HT1080 (cell line): ENCODE measurements at places on chromosomes 1 and 21. TPM values are rescaled to one million over a fixed set of nuclear protein-coding genes. Genes with fewer than 3 reads are reported as not detected.

GRCh38 chr1:110112656-110113055 lies 413 bp downstream of the UBL4B start:
- DNase-seq = no peak

- no peak for DNase-seq
Measured at GRCh38 chr1:183301239-183301638, 115.2 kb downstream of the LAMC2 start.

- no peak for DNase-seq
Measured at GRCh38 chr1:110047463-110047862, 13.0 kb downstream of the STRIP1 start.

DNA sequence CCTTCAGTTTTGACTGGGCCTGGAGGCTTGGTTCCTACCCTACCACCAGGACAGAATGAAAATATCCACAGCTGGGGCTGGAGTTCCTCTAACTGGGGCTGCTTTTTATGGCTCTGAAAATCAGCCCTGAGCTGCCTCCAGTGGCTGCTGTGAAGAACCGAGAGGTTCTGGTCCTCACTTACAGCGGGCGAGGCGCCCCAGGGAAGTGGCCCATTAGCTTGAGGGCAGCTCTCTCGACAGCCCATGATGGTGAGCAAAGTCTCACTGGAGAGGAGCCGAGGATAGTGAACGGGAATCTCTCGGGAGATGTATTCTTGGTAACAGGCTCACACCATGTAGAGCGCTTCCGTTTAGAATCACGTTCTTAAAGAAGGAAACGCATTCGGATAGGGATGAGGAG lies 459.7 kb downstream of the KIF26B start:
- DNase-seq = no peak

DNA sequence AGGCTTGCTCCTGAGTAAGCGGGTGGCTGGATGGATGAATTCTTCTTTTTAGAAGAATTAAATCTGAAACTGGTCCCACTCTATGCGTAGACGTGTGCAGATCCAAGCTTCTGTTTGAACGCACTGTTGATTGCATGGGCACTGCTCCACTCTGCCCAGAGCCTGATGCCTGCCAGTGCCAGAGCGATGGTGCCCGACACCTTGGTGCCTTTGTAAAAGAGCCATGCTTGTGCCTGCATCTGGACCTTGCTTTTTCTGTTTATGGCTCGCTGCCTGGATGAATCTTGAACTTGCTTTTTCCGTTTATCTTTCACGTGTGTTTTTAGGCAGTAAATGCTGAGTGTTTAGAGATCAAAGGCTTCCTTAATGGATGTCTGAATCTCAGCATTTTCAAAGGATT lies 15.0 kb upstream of the PWP2 start:
- no peak for DNase-seq

DNA sequence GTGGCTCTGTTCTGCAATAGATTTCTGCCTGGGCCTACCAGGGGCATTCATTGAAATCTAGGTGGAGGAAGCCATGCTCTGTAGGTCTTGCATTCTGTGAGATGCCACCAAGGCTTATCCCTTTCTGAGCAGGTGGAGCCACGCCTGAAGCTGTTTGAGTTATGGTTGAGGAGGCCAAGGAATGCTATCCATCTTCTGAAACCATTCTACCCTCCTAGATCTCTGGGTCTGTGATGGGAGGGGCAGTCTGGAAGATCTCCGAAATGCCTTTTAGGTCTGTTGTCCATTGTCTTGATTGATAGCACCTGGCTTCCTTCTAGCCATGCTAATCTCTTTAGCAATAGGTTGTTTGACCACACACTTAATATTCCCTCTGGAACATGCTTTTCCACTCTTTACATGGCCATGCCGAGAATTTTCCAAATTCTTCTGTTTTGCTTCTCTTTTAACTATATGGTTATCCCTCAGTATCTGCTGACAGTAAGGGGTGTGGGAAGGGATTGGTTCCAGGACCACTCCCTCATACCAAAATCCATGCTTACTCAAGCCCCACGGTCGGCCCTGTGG lies 45.2 kb downstream of the AK4 start:
- no peak for DNase-seq

GRCh38 chr1:233319272-233319671 lies 8.3 kb upstream of the MAP3K21 start:
- DNase-seq = no peak

DNA sequence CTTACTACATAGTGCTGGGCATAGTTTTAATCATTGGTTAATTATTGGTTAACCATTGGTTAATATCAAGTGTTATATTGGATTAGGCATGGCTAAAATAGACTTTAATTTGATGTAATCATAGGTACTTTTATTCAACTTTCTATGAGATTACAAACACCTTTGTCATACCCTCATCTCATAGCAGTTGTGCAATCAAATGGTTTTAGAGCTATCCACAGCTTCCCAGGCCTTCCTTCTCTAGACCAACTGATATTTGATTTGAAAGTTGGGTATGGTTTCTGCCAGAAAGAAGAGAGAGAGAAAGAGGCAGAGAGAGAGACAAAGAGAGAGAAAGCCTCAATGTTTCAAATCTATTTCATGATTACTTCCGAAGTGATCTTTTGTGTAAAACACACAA lies 9.6 kb upstream of the RGS1 start:
- no peak for DNase-seq

DNA sequence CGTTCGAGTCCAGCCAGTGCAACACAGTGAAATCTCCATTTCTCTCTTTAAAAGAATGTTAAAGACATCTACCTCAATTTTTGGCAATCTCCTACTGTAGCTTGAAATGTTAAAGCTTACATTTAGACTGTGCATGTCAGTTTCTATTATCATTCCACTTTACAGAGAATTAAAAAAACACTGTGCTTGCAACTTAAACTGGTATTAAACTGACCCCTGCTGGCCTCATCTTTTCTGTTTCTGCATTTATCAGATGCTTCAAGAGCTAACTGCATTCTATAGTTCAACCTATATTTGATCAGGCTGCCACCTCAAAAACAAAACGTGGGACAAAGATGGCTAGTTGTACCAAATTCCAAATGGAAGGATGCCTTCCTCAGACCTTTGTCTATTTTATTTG lies 226.5 kb downstream of the SMYD3 start:
- DNase-seq = no peak

- no peak for DNase-seq
Measured at GRCh38 chr1:9542430-9542829, 3.2 kb downstream of the SLC25A33 start.

DNA sequence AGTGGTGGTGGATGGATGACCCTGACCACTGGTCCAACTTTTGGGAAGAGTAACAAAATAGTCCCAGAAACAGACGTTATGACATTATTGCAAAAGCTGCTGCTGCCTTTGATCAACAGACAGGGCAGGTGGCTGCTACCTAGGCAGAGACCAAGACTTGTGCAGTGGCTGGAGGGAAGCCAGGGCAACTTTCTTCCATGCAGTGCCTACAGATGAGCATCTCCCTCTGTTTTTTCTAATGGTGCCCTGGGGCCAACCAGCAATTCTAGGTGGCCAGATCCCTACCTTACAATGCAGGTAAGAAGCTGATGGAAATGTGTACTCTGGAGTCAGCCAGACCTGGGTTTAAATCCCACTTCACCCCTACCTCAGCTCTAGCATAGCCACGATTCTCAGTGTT lies 283.1 kb upstream of the POU3F1 start:
- DNase-seq = no peak

- DNase-seq = no peak
Measured at GRCh38 chr1:60277269-60277668, 203.7 kb upstream of the C1orf87 start.

GRCh38 chr1:243848165-243848857 lies 1.7 kb downstream of the AKT3 start:
- DNase-seq = no peak

GRCh38 chr1:23356471-23357137 lies 12.5 kb upstream of the HNRNPR start:
- DNase-seq = no peak

- DNase-seq = no peak
Measured at GRCh38 chr1:33277488-33278084, 21.3 kb downstream of the ZNF362 start.

- no peak for DNase-seq
Measured at GRCh38 chr1:184716158-184716557, 38.5 kb downstream of the EDEM3 start.

DNA sequence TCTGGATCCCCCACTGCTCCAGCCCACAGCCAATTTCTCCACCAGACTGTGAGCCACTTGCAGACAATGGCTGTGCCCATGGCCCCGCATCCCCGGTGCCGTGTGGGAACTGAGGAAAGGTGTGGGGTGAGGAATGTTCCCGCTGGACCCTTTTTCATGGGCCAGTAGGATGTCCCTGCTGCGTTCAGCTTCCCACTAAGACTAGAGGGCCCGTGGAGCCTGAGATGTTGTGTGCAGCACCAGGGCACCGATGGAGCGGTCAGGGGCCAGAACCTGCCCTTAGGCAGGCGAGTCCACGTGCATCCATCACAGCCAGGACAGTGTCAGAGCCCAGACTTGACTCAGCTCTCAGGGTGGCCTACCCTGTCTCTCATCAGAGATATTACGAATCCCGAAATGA lies 105.7 kb upstream of the COL6A1 start:
- no peak for DNase-seq

DNA sequence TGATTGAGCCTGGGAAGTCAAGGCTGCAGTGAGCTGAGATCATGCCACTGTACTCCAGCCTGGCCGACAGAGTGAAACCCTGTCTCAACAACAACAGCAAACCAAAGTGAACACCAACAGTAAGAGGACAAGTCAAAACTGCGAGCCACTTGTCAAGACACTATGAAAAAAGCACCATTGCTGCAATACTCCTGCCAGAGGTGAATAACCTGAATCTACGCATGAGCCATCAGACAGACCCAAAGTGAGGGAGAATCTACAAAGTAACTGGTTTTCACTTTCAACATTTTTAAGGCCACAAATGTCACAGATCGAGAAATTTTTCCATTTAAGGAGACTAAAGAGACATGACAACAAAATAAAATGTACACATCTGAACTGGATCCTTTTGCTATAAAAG lies 21.9 kb downstream of the SYNJ1 start:
- DNase-seq = no peak

DNA sequence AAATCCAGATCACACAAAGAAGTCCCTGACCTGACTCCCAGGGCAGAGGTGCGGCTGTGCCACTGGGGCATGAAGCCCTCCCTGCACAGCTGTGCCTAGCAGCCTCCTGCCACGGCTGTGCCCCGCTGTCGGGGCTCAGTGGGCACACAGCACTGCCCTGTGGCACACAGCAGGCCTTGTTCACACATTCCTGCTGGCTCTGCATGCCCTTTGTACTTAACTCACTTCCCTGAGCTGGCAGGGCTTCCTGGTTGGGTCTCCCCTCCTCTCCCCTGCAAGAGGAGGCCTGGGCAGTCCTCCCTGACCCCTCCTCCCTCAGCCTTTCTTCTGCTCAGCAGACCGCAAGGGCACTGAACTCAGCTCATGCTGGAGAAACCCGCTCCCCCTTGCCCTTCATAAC lies 14.8 kb downstream of the LHX4 start:
- DNase-seq = no peak

DNA sequence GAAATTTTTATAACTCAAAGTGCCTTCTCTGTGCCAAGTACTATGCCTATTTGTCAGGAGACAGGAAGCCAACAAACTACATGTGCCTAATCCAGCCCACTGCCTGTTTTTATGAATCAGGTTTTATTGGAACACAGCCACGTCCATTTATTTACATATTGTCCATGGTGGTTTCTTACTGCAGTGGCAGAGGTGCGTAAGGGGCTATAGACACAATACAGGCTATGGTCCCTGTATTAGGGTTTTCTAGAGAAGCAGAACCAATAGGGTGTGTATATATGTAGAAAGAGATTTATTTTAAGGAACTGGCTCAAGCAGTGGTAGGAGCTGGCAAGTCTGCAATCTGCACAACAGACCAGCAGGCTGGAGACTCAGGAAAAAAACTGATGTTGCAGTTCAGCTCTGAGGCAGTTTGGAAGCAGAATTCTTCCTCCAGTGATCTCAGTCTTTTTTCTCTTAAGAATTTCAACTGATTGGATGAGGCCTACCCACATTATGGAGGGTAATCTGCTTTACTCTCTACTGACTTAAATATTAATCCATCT lies 15.4 kb downstream of the PPIE start:
- no peak for DNase-seq

GRCh38 chr1:11564237-11564636 lies 85.3 kb downstream of the DISP3 start:
- no peak for DNase-seq

DNA sequence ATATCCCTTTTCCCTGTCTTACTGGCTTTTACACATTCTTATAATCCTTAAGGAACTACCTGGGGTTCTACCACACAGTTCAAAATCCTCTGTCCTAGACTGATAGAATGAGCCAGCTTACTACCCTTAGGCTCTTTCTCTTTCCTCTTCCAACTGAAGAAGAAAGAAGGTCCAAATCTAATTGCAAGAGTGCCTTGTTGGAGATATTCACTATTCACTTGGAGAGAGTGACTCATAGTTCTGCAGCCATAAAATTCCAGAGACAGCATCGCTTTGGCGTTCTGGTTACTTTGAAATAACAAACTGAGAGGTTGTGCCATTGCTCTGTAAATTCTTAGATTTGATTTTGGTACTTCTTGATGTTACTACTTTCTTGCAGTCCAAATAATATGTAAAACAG lies 4.2 kb downstream of the CADM3 start:
- DNase-seq = no peak

DNA sequence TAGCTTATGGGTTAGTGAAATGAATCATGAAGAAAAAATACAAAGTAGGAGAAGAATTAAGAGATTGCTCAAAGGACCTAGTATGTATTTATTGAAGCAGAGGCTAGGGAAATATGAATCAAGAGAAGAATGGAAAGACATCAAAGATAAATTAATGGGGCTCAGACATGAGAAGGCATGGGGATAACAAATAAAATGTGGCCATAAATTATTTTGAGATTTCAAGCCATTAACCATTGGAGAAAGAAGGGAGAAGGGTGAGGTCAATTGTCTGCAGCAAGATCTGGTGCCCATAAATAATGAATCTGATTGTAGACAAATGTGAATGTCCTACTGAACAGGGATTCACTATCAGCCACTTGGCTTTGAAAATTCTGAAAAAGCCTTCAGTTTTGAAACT lies 10.2 kb downstream of the KRTAP20-3 start:
- no peak for DNase-seq

The RPS6KA1 gene
- total RNA-seq = 30.2 and 35.1 TPM in 2 replicates

The LRRC71 gene
- total RNA-seq = not detected in 2 replicates

The SH3D21 gene
- 0.88 and 2.6 TPM in 2 replicates for total RNA-seq

The PYGO2 gene
- 26.3 and 32.4 TPM in 2 replicates for total RNA-seq

The RXFP4 gene
- 0.55 TPM in 1 of 2 replicates, not detected in the other for total RNA-seq

The CFHR4 gene
- not detected in 2 replicates for total RNA-seq

The TPTE gene
- 1.4 and 1.7 TPM in 2 replicates for total RNA-seq

The OR2T33 gene
- total RNA-seq = 0.08 TPM in 1 of 2 replicates, not detected in the other

The ACOT11 gene
- total RNA-seq = 1.9 and 2.0 TPM in 2 replicates

The VWA5B1 gene
- total RNA-seq = not detected in 2 replicates

The DUSP23 gene
- not detected in 2 replicates for total RNA-seq

The NTRK1 gene
- total RNA-seq = 0.60 and 1.3 TPM in 2 replicates

The LRRIQ3 gene
- 0.50 and 0.53 TPM in 2 replicates for total RNA-seq

The XKR8 gene
- 5.5 and 9.4 TPM in 2 replicates for total RNA-seq

The CFHR1 gene
- not detected in 2 replicates for total RNA-seq

The KRTAP7-1 gene
- total RNA-seq = not detected in 2 replicates
